ENCODE measurements at places on chromosomes 16 and 17.

- no peak for DNase-seq
Observed at GRCh38 chr17:48993305-48993704, 3.9 kb upstream of the IGF2BP1 start.

- DNase-seq = no peak
Observed at GRCh38 chr16:89113152-89113547, 19.5 kb downstream of the ACSF3 start.

GRCh38 chr17:38676706-38677504, 2.1 kb upstream of the EPOP start:
- DNase-seq = peak; percentile 89

DNA sequence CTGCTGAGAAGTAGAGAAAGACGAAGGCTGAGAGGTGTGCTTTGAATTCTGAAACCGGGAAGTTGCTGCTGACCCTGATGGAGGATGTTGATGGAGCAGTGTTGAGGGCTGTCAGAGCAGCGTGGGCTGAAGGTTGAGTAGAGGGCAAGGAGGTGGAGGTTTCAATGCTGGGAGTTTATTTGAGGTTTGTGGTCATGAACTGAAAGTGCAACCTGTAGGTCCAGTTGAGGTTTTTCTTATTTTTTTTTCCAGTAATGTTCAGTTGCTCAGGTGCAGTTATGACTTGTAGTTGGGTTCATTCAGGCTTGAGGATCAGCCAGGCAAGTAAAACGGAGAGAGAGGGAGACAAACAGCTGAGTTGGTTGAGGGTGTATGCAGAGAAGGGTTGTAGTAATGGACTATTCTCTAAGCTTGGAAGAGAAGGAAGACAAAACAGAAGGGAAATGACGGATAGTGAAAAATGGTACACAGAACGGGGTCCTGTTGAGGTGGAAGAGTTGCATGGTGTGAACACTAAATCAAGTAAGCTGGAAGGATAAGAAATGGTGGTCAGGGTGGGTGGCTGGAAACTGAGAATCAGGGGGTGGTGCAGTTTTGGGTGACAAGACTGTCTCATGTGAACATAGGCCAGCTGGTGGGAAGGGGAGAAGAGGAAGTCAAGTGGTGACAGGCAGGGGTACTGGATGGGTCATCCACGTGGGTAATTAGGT, 8.7 kb upstream of the UBE2G1 start:
- DNase-seq = no peak

GRCh38 chr17:56203430-56203829, 50.2 kb downstream of the ANKFN1 start:
- DNase-seq = peak; percentile 57

DNA sequence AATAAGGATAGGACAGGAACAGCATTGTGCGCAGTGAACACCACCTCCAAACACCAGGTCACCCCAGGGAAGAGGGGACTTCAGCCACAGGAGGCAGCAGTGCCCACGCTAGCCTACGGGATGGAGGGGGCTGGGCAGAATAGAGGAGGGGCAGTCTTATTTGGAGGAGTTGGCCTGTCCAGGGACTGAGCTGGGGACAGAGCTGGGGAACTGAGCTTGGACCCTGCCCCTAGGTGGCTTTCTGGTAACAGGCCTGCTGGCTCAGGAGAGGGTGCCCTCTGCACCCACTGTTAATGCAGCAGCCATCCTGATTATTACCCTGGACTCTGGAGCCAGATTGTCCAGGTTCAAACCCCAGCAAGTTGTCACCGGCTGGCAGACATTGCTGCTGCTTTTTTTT, 9.3 kb downstream of the CCDC102A start:
- DNase-seq = no peak

GRCh38 chr16:83946781-83947566, 6.1 kb upstream of the OSGIN1 start:
- DNase-seq = no peak

All from SK-MEL-5 (cell line).